ENCODE measurements at places on chromosomes 2 and 18.

DNA sequence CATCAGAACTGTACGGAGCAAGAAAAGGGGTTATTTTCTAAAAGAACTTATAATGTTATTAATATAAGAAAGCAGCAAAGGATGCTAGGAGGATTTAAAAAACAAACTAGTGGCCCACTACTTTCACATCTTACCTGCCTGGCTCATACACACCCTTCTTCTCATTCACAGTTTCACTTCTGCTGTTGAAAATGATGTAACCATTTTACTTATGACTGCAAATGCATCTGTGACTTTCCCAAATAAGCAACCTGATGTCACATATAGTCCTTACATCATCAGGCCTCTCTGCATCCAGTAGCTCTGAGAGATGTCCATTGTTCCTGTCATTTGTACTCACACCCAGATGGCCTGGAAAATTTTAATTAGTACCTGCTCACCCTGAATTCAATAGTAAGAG lies 101.8 kb upstream of the MYO3B start:
- DNase-seq, result no peak

- DNase-seq, result no peak
Observed at GRCh38 chr18:79396431-79397246, 909 bp downstream of the NFATC1 start.

GRCh38 chr2:38508311-38509039 lies 94.3 kb downstream of the HNRNPLL start:
- DNase-seq, result peak; percentile 69

- no peak for DNase-seq
Observed at GRCh38 chr18:48735080-48735676, 196.3 kb downstream of the CTIF start.

GRCh38 chr2:85187069-85187468 lies 53.9 kb downstream of the TCF7L1 start:
- no peak for DNase-seq

GRCh38 chr2:236264256-236264655 lies at the start of gene ASB18:
TSS of gene ASB18 (minus strand) at chr2:236264406. CDS start at chr2:236264345, 61 bp downstream.
- DNase-seq, result no peak

- no peak for DNase-seq
Observed at GRCh38 chr2:233922471-233922870, 5.3 kb downstream of the TRPM8 start.

DNA sequence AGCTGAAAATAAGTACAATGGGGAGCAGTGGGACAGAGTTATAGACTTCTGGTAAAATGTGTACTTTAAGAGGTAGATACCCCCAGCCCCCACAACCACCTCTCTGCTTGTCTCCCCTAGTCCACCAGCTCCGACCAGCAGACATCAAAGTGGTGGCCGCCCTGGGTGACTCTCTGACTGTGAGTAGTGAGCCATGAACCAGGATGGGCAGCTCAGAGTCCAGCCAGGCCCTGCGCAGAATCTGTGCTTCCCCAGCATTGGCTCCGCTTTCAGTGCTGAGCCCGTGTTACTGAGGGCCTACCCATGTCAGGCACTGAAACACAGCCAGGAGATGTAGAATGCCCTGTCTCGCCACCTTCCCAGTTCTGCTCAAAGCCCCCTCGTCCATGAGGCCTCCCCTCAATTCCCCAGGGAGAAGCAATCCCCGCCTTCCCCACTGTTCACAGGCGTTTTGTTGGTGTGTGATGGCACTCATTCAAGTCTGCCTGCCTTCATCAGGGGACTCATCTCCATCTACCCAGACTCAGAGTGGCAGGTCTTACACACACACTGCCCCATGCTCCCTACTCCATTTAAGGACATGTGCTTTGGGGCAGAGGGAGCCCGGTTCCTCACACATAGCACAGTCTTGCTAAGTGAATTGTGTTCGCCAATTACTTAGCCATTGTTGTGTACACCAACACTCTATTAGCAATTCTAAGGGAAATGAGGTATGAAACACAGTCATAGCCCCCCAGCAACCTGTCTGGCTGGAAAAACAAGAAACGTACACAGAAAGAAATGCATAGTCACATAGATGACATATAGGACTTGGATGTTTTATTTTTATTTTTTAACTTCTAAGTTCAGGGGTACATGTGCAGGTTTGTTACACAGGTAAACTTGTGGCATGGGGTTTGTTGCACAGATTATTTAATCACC lies 122.6 kb downstream of the PLB1 start:
- DNase-seq, result no peak

GRCh38 chr2:39437522-39438296 lies 624 bp upstream of the MAP4K3 start:
- DNase-seq, result no peak

GRCh38 chr2:223528036-223528435 lies 74.1 kb downstream of the SCG2 start:
- DNase-seq, result no peak

DNA sequence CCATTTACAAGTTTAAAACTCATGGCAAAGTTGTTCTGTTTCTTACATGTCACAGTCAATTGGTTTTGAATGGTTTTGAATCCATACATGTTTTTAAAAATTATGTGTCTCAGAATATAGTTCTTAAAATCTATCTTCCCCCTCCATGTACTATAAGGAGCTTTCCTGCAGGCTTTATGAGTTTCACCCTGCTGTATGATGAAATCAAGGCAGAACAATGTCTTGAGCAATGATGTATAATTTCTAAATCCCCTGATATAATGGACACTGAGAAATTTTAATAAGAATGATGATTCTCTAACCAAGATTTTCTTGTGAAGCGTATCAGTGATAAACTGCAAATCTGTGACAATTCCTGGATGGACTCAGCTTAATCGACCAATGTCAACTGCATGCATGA lies 10.6 kb upstream of the ZNF516 start:
- DNase-seq, result no peak

GRCh38 chr2:214310319-214310718 lies 100.5 kb upstream of the VWC2L start:
- DNase-seq, result no peak

DNA sequence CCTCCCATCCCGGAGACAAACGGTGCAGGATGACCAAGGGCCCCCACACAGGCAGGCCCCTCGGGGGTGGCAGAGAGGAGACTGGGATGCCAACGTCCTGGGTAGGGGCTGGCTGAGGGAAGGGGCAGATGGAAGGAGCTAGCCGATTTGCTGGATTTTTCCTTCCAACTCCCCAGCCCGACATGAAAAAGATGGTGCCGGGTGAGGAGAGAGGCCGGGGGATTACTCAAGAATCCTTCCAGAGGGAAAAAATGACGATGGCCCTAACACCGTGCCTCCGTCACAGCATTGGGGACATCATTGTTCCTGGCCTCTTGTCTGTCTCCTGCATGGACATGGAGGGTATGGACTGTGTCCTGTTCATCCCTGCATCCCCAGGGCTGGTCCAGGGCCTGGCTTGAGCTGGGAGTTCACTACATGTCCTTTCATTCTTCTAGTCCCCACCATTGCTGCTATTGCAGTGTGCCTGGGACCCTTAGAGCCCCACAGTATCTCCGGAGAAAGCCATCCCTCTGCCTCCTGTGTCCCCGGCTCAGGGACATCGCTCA lies 217.7 kb downstream of the TNS1 start:
- DNase-seq, result no peak

GRCh38 chr2:214361116-214361515 lies 49.7 kb upstream of the VWC2L start:
- DNase-seq, result no peak

- DNase-seq, result no peak
Observed at GRCh38 chr2:84963692-84964405, 7.1 kb upstream of the KCMF1 start.

DNA sequence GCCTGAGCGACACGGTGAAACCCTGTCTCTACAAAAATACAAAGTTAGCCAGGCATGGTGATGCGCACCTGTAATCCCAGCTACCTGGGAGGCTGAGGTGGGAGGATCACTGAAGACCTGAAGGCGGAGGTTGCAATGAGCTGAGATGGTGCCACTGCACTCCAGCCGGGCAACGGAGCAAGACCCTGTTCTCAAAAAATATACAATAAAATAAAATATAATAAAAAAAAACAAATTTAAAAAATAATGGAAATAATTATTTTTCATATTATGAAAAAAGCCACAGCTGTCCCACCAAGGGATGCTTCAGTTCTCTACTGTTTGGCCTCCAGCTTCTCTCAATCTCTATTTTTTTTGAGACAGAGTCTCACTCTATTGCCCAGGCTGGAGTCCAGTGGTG lies 10.4 kb downstream of the SLC19A3 start:
- DNase-seq, result no peak

- DNase-seq, result no peak
Observed at GRCh38 chr18:26719896-26720295, 145.6 kb downstream of the AQP4 start.

- DNase-seq, result no peak
Observed at GRCh38 chr2:71667256-71668182, 214.2 kb downstream of the DYSF start.

DNA sequence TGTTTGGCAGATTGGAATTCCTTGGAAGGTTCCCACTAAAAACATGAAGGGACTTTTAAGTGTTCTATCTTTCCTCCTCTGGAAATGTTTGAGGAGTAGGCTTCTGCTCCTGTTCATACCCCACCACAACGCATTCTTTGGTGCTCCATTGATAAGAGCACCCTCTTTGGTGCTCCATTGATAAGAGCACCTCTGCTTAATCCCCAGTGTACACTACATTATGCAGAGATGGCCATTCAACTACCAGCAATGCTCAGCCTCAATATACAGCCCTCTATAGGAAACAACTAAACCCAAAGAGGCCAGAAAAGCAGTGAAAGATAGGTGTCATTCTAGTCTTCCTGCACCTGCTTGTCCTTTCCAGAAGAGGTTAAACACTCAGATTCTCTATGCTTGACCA lies 1.8 kb upstream of the CHAC2 start:
- no peak for DNase-seq

DNA sequence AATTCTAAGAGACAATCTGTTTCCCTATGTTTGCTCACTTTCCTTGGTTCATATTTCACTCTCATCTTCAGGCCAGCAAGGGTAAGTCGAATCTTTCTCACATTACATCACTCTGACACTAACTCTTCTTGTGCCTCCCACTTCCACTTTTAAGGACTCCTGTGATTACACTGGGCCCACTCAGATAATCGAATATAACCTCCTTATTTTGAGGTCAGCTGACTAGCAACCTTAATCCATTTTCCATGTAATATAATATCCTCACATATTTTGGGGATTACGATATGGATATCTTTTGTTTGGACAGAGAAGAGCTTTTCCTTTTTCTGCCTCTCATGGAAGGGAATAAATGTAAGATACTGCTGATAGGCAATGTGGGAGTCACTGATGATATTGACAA lies 2015.7 kb upstream of the LRRTM1 start:
- no peak for DNase-seq

- no peak for DNase-seq
Observed at GRCh38 chr2:39479696-39480095, 42.6 kb upstream of the MAP4K3 start.

DNA sequence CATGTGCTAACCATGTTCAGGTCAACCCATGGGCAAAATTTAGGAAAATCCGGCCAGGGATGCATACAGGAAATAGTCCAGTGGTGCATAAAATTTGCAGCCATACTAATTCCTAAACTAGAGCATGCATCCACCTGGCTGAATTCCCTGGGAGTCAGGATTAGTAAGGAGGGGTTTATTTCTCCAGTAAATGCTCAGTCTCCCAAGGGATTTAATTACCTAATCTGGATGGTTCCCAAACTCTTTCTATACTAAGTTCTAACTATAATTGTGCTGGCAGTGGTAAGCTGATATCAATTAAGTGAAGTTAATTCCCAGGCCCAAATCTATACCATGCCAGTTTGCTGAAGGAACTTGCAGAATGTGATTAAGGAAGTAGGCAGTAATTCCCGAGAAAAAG lies 26.2 kb upstream of the EVA1A start:
- DNase-seq, result no peak

- DNase-seq, result no peak
Observed at GRCh38 chr18:9735879-9736278, 27.8 kb downstream of the RAB31 start.

DNA sequence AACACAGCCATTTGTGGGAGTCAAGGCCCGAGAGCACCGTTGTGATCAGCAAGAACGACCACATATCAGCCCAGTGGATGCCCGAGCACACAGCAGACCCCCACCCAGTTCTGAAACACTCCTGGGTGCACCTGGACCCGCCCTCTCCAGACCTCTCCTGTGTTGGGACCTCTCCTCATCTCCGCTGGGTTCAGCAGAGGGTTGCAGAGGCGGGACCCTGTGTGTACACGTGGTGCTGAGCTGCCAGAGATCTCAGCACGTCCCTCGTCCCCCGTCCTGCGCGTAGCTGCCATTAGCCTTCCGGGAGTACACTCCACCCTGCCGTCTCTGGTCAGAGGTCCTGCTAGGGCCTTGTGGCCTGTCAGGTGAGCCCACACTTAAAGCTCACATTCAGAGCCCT lies 51.7 kb downstream of the ADI1 start:
- no peak for DNase-seq

DNA sequence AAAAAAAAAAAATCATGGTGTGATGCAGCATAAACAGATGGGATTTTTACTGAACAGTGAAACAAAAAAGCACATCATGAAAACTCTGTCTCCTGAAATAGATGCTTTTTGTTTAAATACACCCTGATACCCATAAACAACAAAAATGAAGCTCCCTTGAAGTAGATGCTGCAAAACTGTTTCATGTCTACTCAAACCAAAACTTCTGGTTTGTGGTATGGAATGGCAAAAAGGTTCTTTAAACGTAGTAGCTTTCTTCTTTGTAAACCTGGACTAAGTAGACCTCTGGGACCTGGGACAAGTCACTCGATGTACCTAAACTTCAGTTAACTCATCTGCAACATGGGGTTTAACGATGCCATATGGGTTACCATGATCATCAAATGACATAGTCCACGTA lies 64.4 kb upstream of the RAPH1 start:
- no peak for DNase-seq

GRCh38 chr18:9985641-9986040 lies 71.8 kb downstream of the VAPA start:
- DNase-seq, result no peak

- DNase-seq, result no peak
Observed at GRCh38 chr2:210660-211059, 53.2 kb downstream of the SH3YL1 start.

GRCh38 chr2:234405462-234405861 lies 91.4 kb downstream of the ARL4C start:
- no peak for DNase-seq

DNA sequence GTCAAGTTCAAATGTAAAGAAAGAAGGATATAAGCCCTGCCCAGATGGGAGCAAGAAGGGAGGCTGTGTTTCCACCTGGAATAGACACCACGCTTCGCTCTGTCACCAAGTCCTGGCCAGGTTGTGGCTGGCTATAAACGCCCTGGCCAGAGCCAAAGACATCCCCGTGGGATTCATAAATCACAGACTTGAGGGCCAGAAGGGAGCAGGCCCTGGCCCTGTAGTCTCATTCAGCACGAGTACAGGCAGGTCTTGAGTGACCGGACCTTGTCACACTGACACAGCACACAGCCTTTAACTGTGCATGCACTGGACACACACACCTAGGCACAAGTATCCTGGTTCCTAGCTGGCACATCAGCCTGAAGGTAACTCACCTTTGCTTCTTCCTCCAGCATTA lies 94.5 kb upstream of the MGAT4A start:
- DNase-seq, result no peak

- no peak for DNase-seq
Observed at GRCh38 chr2:190910341-190911136, 29.9 kb downstream of the GLS start.

Measured in stimulated activated CD4-positive, alpha-beta T cell treated with anti-CD3 and anti-CD28 coated beads, Interleukin-1b, Interleukin-23, amount 100 ng/mL, for 4 hours (primary cell).